Muscle of leg (tissue), 16 donors: ENCODE measurements at places on chromosomes 1 and 21. TPM values are rescaled to one million over a fixed set of nuclear protein-coding genes. Genes with fewer than 3 reads are reported as not detected.

DNA sequence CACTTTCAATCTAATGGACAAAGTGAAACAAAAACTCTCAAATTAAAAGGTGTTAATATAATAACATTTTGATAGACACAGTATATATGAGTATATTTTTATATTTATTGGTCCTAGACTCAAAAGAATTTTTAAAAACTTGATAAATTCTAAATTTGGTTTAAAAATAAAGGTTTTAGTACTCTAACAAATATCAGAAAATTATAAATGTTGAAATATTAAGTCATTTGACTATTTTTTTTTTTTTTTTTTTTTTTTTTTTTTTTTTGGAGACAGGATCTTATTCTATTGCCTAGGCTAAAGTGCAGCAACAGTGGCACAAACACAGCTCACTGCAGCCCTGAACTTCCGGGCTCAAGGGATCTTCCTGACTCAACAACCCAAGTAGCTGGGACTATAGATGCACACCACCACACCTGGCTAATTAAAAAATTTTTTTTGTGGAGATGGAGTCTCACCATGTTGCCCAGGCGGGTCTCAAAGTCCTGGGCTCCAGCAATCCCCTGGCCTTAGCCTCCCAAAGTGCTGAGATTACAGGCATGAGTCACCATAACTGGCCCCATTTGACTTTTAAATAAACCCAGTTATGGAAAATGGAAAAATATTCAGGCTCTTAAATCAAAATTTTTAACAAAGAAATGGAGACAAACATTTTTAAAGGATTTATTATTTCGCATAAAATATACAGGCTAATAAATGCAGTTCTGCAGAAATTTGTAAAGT is 60.8 kb upstream of the RBM34 start:
- H3K36me3 ChIP-seq = peaks cover 18% of the 10 kb centered on the region
- H3K27ac ChIP-seq = no peak overlapping the region
- no peaks in the 10 kb centered on the region for H3K27me3 ChIP-seq

GRCh38 chr1:200392625-200393185 is 17.1 kb downstream of the ZNF281 start:
- DNase-seq = no peak
- H3K27me3 ChIP-seq = no peaks in the 10 kb centered on the region
- H3K4me3 ChIP-seq = no peak overlapping the region
- no peaks in the 10 kb centered on the region for H3K4me1 ChIP-seq

Gene TEKT2
- total RNA-seq = 0.53 TPM

- H3K4me1 ChIP-seq = no peaks in the 10 kb centered on the region
- H3K27me3 ChIP-seq = no peaks in the 10 kb centered on the region
- H3K4me3 ChIP-seq = no peak overlapping the region
- no peak for DNase-seq
- H3K36me3 ChIP-seq = no peaks in the 10 kb centered on the region
Measured at GRCh38 chr21:31509194-31510017, 150.1 kb upstream of the SOD1 start.

DNA sequence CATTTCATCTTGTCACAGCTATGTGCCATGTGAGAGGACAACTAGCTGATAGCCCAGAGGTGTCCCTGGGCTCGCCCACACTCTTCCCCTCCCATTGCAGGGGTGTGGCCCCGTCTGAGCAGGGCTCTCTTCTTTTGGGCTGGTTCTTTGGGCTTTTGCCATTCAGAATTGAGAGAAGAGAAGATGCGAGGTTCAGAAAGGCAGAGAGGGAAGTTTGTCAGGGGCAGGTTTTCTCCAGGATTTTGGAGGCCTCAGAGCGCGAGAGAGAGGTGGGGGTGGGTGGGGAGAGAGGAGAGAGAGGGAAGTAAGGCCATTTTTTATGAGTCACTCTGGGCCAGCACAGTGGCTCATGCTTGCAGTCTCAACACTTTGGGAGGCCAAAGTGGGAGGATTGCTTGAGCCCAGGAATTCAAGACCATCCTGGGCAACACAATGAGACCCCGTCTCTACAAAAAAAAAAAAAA is 5.2 kb downstream of the IFI6 start:
- H3K27me3 ChIP-seq = no peaks in the 10 kb centered on the region
- peaks cover 41% of the 10 kb centered on the region for H3K36me3 ChIP-seq
- no peak overlapping the region for H3K27ac ChIP-seq
- H3K4me3 ChIP-seq = no peak overlapping the region
- H3K4me1 ChIP-seq = peaks cover 41% of the 10 kb centered on the region
- DNase-seq = no peak

Gene AVPR1B
- total RNA-seq = 0.44 TPM

DNA sequence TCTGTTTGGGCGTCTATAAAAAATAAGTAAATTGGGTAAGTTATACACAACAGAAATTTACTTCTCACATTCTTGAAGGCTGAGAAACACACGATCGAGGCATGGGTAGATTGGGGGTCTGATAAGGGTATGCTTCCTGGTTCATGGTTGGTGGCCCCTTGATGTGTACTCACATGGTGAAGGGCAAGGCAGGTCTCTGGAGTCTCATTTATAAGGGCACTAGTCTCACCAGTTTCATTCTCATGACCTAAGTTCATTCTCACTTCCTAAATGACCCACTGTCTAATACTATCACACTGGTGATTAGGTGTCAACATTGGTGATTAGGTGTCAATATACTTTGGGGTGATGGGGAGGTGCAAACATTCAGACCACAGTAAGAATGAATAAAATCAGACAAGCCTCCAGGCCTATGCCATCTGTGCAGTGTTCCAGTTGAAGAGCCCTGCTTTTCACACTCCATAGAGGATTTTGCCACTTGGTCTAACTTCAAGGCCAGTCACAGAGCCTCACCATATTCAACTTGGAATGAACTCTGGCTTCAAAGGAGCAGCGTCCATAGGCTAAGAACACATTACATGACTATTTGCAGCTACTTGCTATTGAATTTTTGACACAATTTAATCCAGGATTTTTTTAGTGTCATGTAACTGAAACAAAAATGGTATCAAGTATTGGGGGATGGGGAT is 2.5 kb upstream of the GBP4 start:
- H3K27me3 ChIP-seq = no peaks in the 10 kb centered on the region
- no peak for DNase-seq
- H3K4me1 ChIP-seq = no peaks in the 10 kb centered on the region
- peak overlapping the region; percentile 23 for H3K27ac ChIP-seq
- no peaks in the 10 kb centered on the region for H3K36me3 ChIP-seq

Gene PTCH2
- total RNA-seq = 2.7 TPM

DNA sequence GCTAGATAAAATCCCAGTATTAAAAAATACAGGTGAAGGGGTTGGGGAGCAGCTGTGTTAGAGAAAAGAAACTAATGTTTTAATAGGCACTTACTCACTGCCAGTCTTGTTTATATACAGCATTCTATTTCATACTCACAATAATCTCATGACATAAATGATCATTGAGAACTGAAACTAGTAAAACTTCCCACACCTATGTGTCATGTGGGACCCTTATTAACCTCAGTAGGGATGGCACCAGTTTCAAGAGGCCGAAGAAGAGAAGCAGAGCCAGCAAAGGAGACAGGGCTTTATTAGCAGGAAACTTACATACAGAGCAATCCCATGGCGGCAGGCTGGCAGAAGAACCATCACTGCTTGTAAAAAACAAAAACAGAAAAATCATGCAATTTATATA is 48.8 kb upstream of the KCNH1 start:
- no peak for DNase-seq
- H3K27me3 ChIP-seq = no peaks in the 10 kb centered on the region
- H3K27ac ChIP-seq = no peak overlapping the region
- no peaks in the 10 kb centered on the region for H3K36me3 ChIP-seq
- no peaks in the 10 kb centered on the region for H3K4me1 ChIP-seq

Gene ANXA9
- total RNA-seq = 0.04 TPM

- no peaks in the 10 kb centered on the region for H3K36me3 ChIP-seq
- no peaks in the 10 kb centered on the region for H3K4me1 ChIP-seq
- H3K27me3 ChIP-seq = no peaks in the 10 kb centered on the region
- no peak overlapping the region for H3K4me3 ChIP-seq
- no peak overlapping the region for H3K27ac ChIP-seq
Measured at GRCh38 chr1:225378880-225379279, 49.0 kb downstream of the LBR start.

GRCh38 chr1:67646145-67647035 is 38.6 kb upstream of the GADD45A start:
- H3K4me3 ChIP-seq = no peak overlapping the region
- H3K36me3 ChIP-seq = no peaks in the 10 kb centered on the region
- peak overlapping the region; percentile 30 for H3K27ac ChIP-seq
- H3K27me3 ChIP-seq = no peaks in the 10 kb centered on the region
- peaks cover 31% of the 10 kb centered on the region for H3K4me1 ChIP-seq
- DNase-seq = peak; percentile 52

DNA sequence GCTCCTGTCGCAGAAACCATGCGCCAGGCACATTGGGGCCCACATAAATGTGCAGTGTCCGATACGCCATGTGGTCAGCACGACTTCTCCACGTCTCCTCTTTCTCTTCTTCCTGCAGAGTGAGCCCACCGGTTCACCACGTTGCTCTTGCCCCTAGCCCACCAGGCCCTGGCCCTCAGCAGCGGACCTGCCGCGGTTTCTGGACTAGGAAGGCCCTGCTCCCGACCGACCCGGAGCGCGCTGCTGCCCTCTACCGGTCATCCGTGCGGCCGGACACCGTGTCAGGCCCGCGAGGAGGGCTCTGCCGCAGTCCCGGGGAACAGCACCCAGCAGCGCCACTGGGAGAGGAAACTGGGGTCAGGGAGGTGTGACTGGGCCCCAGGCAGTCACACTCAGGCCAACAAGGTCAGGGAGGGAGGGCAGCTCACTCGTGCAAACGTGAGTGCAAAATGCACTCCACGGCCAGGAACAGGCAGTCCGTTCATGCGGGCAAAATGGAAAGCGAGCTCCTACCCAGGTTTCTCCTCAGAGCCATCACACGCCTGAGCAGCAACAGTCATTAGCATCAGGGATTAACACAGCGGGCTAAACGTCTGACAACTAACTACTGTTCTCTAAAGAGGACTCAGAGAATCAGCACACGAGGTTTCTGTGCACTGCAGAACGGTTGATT is 13.7 kb downstream of the TLR5 start:
- peak; percentile 68 for DNase-seq
- H3K4me1 ChIP-seq = peaks cover 19% of the 10 kb centered on the region
- H3K36me3 ChIP-seq = no peaks in the 10 kb centered on the region
- H3K27ac ChIP-seq = no peak overlapping the region
- H3K27me3 ChIP-seq = peaks cover 7% of the 10 kb centered on the region

DNA sequence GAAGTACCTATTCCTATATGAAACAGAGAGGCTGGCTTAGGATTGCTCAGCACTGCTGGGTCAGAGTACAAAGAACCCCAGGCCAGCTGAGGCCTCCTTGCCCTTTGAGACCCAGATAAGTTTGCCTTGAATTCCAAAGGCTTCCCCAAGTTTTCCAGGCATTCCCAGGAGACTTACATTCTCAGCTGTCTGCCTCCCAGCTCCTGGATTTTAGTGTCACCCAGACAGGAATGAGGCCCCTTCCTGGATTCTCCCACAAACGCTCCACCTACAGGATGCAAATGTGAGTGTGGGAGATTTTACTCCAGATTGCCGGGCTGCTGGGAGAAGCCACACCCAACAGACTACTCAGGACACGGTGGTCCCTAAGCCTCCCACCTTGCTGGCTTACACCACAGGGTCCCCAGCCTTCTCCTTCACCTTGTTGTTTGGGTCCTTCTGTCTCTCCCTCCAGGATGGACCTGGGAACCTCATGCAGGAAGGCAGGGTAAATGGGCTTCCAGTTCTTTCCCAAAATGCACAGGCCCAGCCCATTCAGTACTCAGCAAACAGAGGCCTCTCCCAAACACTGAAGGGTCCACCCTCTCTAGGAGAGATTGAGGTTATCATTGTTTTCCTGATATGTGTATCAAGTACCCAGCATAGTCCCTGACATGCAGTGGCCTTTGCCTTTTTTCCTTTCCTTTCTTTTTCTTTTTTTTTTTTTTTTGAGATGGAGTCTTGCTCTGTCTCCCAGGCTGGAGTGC is 10.6 kb downstream of the RHBG start:
- no peak overlapping the region for H3K4me3 ChIP-seq
- no peak overlapping the region for H3K27ac ChIP-seq
- no peaks in the 10 kb centered on the region for H3K4me1 ChIP-seq
- H3K36me3 ChIP-seq = no peaks in the 10 kb centered on the region

Gene GPR153
- 9.8 TPM for total RNA-seq

DNA sequence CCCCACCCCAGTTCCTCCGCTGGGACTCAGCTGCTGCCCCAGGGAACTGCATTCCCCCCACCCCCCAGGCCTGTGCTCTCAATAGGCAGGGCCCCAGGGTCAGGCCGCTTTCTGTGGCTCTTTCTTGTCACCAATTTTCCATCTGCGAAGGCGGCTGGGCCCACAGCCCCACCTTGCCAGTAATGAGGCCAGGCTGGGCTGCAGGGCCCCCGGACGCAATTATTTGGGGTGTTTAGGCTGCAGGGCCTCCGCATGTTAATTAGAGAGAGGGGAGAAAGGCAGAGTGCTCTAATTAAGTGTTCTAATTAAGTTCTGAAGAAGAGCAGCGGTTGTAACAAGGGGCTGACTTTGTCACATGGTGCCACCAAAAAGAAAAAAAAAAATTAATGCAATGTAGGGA is 71.8 kb downstream of the EPHB2 start:
- peaks cover 34% of the 10 kb centered on the region for H3K4me1 ChIP-seq
- peaks cover 4% of the 10 kb centered on the region for H3K27me3 ChIP-seq
- H3K27ac ChIP-seq = no peak overlapping the region
- no peak for DNase-seq
- no peak overlapping the region for H3K4me3 ChIP-seq
- peaks cover 12% of the 10 kb centered on the region for H3K36me3 ChIP-seq

Gene MARK1
- 6.8 TPM for total RNA-seq

GRCh38 chr1:178869119-178869697 is 1.7 kb downstream of the ANGPTL1 start:
- H3K36me3 ChIP-seq = peaks cover 7% of the 10 kb centered on the region
- H3K4me3 ChIP-seq = peak overlapping the region; percentile 40
- H3K27me3 ChIP-seq = no peaks in the 10 kb centered on the region
- H3K4me1 ChIP-seq = no peaks in the 10 kb centered on the region
- peak; percentile 79 for DNase-seq

DNA sequence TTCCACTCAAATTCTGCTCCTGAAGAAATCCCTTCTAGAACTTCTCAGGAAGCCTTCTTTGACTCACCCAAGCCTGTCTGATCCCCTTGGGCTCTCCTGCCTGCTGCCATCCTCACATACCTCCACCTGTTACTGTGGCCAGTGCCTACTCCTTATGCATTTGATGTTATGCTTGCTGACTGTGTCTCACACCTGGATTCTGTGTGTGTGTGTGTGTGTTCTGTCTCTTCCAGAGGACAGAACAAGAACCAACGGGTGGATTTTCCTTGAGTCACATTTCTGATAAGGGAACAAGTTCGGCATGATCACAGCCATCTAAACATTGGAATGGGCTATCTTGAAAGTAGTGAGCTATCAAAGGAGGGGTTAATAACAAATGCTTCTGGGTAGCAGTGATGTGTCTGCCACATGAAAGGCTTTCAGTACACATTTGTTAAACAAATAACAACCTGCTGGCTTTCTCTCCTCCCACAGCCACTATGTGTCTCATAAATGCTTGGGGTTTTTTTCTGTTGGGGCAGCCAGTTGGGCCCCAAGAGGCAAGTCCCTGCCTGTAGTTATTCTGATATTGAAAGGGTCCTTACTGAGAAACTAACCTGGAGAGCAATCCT is 8.9 kb upstream of the GPR37L1 start:
- no peaks in the 10 kb centered on the region for H3K36me3 ChIP-seq
- peaks cover 13% of the 10 kb centered on the region for H3K4me1 ChIP-seq
- H3K27me3 ChIP-seq = peaks cover 2% of the 10 kb centered on the region

GRCh38 chr1:87880098-87880760 is 551.5 kb downstream of the LMO4 start:
- no peaks in the 10 kb centered on the region for H3K36me3 ChIP-seq
- no peak overlapping the region for H3K4me3 ChIP-seq
- no peaks in the 10 kb centered on the region for H3K27me3 ChIP-seq
- DNase-seq = no peak

- peaks cover 17% of the 10 kb centered on the region for H3K36me3 ChIP-seq
- DNase-seq = no peak
- peak overlapping the region; percentile 45 for H3K27ac ChIP-seq
Measured at GRCh38 chr1:151989211-151989862, 4.3 kb downstream of the S100A10 start.
